ENCODE measurements at places on chromosomes 12 and 14.

DNA sequence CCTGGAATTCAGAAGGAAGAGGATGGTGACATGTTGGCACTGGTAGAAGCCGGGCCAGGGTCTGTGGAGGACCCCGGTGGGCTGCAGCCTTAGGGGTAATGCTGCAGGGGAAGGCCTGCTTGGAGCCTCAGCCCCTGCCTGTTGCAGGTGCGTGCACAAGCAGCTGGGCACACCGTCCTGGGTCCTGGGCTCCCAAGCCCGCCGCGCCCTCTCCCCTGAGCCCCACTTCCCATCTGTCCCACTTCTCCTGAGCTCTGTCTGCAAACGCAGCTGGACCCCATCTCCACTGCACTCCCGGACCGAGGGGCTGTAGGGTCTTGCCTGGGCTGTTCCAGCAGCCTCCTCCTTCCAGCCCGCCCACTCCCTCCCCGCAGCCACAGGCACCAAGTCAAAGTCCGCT is 116.8 kb downstream of the GLT1D1 start:
- DNase-seq = no peak

DNA sequence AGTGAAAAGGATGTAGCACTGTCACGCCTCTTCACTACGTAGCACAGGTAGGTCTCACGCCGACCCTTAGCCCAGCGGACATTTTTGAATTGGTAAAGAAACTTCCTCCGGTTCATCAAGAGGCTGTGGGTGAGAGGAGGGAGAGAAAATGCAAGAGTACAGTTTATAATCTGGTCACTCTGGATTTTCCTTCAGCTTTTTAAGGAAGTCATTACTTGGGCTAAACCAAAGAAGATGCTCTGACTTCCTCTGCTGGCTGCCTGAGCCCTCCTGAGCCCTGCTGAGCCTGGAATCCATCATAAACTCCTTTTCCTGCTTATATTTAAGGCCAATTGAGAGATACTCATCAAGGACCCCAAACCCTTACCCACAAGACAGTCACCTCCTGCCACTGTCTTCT is 5.8 kb downstream of the AICDA start:
- DNase-seq = no peak

GRCh38 chr12:53213348-53213747 is 6.3 kb upstream of the ITGB7 start:
- DNase-seq = peak; percentile 57

DNA sequence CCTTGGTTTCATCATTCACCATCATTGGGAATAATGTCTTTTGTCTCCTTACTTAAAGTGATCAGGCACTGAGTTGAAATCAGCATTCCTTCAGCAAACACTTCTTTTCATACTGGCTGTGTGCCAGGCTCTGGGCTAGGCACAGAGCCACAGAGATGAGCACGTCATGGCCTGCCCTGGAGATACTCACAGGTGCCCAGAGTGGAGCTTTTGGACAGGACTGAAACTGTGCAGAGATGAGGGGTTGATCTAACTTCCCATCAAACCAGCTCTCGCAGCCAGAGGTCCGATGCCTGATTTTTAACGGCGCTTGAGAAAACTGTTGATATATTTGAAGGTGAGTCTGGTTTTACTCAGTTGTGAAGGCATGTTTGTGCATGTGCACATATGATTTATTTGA is 43.1 kb downstream of the CACNA1C start:
- DNase-seq = no peak

GRCh38 chr12:128365651-128366231 is 98.8 kb downstream of the TMEM132C start:
- DNase-seq = no peak

GRCh38 chr14:105195051-105195450 is 13.9 kb upstream of the NUDT14 start:
- no peak for DNase-seq

DNA sequence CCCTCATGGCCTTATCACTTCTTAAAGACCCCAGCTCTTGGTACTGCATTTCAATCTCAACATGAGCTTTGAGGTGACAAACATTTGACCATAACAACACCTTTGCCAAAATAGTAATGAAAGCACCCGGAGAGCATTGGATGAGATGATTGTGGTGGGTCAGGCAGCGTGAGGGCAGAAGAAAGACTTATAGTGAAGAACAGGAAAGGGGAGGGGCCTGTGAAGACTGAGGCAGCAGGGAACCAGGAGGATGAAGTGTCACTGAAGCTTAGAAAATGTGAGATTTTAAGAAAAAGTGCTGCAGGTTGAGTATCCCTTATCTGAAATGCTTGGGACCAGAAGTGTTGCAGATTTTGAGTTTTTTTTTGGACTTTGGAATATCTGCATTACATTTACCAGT is 86.3 kb downstream of the EMP1 start:
- no peak for DNase-seq

- DNase-seq = no peak
Observed at GRCh38 chr12:32466986-32467711, 67.8 kb downstream of the FGD4 start.

- no peak for DNase-seq
Observed at GRCh38 chr14:72401101-72401625, 468.9 kb downstream of the RGS6 start.

DNA sequence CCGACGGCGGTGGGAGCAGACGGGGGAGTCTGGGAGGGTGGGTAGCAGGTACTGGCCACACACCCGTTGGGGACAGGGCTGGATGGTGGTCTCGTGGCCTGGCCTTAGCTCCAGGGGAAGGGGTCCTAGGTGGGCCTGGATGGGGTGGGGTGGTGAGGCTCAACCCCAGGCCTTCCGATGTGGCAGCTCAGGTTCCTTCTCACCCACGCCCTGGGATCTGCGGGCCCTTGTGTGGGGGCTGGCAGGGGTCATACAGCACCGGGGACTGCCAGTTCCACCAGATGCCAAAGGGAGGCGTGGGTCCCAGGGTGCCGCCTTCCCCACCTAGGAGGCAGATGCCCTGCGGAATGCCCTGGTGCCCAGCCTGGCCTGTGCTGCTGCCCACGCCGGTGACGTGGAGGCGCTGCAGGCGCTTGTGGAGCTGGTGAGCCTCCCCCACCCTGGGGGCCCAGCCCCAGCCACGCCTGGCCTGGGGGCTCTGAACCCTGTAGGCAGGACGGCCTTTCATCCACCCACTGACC is 21.0 kb downstream of the ASPG start:
- DNase-seq = no peak

- DNase-seq = no peak
Observed at GRCh38 chr12:42482748-42483520, 106.6 kb downstream of the PRICKLE1 start.

GRCh38 chr14:21136024-21136423 is 19.8 kb downstream of the OR5AU1 start:
- peak; percentile 20 for DNase-seq

GRCh38 chr12:102958830-102959176 is 1.3 kb downstream of the ASCL1 start:
- DNase-seq = no peak

DNA sequence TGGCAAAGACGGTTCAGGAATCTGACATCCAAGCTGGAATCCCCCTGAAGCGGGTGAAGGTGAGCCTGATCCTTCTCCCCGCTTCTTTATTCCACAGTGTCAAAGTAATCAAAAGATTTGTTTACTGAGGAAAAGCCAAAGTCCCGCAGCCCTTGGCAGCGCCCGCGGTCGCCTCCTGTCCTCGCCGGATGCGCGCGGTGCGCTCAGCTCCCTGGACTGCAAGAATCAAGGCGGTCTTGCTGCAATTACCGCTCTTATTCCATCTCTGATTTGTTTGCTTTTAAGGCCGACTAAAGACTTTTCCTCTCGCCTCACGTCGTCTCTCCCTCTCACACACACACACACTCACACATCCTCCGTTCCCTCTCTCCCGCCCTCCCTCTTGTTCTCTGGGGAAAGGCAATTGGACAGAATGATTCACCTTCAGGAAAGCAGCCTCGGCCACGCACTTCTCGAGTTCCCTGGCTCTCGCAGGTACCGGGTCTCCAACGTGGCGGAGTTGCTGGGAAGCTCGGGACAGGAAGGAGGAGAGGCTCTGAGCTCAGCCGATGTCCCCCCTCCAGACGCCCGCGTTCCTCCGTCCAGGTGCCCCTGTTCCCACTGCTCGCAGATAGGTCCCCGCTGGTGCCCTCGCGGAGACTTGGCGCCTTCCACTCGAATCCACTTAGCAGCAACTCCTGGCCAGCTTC is 68.6 kb upstream of the USP15 start:
- no peak for DNase-seq

DNA sequence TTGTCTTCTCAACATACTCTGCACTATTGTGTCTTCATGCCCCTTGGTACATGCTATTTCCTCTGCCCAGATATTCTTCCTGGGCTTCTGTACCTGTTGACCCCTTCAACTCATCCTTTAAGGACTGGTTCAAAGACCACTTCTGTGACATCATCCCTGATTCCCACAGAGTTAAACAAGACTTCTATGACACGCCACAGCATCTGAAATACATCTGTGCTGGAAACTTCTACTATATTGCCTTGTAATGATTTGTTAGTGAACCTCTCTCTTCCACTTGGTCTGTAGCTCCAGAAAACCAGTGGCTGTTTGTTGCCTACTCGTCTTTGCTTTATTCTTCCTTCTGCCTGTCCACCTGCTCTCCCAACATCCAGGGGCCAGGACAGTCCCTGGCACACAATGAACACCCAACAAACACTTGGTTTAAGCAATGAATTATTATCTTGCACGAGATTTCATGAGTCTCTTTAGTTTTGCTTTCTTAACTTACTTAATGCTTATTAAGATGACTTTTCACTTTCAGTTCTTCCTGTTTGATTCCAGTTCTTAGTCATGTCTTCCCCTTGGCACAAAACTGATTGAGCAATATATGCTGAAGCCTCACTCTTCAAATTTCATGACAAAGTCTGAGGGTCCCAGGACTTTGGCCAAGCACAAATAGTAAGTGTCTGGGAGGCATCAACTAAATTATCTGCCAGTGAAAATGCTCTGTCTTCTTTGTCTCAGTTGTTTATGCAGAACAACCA is 485.9 kb downstream of the APAF1 start:
- no peak for DNase-seq

GRCh38 chr12:120230326-120230973 is 29.5 kb upstream of the RPLP0 start:
- DNase-seq = no peak

- DNase-seq = no peak
Observed at GRCh38 chr12:62520361-62520760, 53.7 kb downstream of the MON2 start.

GRCh38 chr12:121805171-121806008 is 1.6 kb downstream of the SETD1B start:
- no peak for DNase-seq

DNA sequence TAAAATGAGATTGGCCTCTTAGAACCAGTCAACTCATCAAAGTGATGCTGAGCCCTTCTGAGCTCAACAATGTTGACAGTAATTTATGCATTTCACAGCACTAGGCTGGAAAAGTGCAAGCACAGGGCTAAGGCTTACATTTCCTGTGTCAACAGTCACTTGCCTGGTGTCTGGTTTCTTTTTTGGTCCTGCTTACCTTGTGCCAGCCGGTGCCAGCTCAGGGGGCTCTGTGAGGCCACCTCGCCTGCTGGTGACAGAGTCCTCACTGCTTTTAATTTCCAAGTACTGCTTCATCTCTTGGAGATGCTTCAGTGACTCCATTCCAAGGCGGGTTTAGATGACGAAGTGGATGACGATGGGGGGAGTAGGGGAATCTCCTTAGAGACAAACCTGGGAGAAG is 53.1 kb upstream of the KCNA1 start:
- peak; percentile 23 for DNase-seq

DNA sequence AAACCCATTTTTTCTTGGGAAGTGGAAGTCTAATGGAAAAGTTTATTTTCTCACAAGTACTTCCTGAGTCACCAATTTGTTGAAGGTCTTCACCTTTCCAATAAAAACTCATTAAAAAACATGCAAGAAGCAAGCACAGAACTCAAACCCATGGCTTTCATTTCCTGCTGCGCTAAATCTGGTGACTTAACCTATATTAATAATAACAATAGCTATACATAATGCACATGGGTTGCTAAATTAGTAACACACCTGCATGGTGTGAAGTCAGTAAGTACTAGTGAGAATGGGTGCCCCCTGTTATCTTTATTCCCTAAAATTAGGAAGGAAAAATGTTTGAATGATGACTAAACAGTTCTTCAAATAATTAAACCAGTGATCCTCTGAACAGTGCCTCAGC is 52.3 kb downstream of the PPP2R5C start:
- no peak for DNase-seq

DNA sequence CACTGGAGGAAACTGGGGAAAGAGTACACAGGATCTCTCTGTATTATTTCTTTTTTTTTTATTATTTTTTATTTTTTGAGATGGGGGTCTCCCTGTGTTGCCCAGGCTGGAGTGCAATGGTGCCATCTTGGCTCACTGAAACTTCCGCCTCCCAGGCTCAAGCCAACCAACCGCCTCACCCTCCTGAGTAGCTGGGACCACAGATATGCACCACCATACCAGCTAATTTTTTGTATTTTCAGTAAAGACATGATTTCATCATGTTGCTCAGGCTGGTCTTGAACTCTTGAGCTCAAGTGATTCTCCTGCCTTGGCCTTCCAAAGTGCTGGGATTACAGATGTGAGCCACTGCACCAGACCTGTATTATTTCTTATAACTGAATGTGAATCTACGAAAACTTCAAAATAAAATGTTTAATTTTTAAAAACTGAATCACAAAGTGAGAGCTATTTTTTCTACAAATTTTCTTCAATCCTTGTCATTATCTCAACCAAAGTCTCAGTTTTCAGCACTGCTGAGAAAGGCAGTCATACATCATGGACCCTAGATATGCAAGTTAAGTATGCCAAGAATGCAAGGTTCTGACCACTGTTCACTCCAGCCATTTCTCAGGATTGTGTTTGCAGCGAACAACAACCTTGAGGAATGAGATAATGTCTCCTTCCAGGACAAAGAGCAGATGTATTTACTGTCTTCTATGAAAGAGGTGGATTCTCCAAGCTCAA is 2.4 kb downstream of the EAPP start:
- no peak for DNase-seq

- DNase-seq = no peak
Observed at GRCh38 chr14:67653651-67654280, 20.7 kb downstream of the VTI1B start.

GRCh38 chr12:11457996-11458645 is 62.8 kb upstream of the PRB2 start:
- no peak for DNase-seq

GRCh38 chr14:23750357-23750756 is 114.2 kb downstream of the DHRS2 start:
- no peak for DNase-seq

GRCh38 chr14:37246427-37246829 is 48.7 kb downstream of the MIPOL1 start:
- DNase-seq = peak; percentile 35
